ENCODE measurements at places on chromosomes 3 and 15.

DNA sequence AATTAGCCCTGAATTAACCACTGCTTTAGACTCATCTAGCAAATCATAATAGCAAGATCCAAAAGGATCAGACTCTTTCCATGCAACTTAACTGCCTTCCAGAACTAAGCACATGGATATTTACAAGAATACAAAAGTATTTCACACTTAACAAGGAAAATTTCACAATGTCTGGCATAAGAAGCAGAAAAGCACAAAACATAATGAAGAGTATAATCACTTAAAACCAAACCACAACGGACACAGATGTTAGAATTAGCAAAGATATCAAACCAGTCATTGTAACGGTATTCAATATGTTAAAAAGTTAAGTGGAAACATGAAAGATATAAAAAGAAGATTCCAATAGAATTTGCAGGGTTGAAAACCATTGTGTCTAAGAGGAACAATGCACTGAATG is 51.5 kb upstream of the COL6A6 start:
- H3K4me3 ChIP-seq = no peak overlapping the region
- H3K27ac ChIP-seq = no peak overlapping the region
- DNase-seq = no peak
- no peaks in the 10 kb centered on the region for H3K36me3 ChIP-seq
- H3K4me1 ChIP-seq = no peaks in the 10 kb centered on the region

DNA sequence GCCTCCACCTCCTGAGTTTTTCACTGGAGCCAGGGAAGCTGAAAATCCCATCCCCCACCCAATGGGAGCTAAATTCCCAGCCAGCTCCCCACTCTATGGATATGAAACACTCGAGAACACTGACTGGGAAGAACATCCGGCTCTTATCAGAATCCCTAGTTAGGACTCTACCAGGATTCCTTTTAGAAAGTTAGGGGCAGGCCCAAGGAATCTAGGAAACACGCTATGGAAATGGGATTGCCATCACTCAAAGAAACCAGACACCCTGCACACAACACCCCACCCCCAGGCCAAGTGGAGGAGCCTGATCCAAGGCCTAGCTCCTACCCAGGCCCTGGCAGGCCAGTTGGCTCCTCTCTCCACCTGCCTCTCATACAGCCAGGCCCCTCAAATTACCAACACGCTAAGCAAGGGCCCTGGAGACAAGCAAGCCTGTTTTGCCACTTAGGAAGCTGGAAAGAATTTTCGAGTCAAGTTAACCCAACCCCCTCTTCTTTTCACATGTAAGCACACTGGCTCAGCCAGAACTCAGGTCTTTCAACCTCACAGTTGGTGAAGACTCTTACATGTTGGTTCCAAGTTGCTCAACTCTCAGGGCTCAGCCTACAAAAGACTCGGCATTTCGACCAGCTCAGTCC is 75.5 kb downstream of the RBPMS2 start:
- H3K4me3 ChIP-seq = peak overlapping the region; percentile 23
- DNase-seq = no peak
- no peaks in the 10 kb centered on the region for H3K27me3 ChIP-seq
- H3K4me1 ChIP-seq = peaks cover 69% of the 10 kb centered on the region
- peaks cover 20% of the 10 kb centered on the region for H3K36me3 ChIP-seq

DNA sequence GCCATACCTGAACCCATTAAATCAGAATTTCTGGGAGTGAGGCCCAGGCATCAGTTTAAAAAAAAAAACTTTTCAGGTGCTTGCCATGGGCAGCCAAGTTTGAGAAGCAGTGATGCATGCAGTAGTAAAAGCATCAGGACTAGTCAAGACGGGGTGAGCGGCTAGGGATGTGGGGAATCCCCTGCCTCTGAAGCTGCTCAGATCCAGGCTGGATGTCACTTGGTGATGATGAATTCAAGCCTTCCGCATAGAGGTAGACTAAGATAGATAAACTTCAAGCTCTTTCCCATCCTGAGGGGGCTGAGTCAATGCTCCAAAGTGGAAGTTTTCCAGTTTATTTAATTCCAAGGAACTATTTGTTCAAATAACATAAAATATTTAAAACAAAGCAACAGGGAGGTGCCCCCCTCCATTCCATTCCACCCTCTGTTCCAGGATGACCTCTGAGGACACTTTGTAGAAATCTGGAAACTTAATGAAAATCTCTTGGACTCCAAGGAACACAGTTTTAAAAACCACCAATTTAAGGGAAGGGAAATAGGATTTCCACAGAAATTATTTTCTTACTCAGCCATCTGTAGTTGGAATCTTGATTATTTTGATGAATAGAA is 100.4 kb upstream of the NR2E3 start:
- H3K27me3 ChIP-seq = peaks cover 11% of the 10 kb centered on the region
- no peak overlapping the region for H3K4me3 ChIP-seq
- no peaks in the 10 kb centered on the region for H3K36me3 ChIP-seq
- H3K4me1 ChIP-seq = no peaks in the 10 kb centered on the region

DNA sequence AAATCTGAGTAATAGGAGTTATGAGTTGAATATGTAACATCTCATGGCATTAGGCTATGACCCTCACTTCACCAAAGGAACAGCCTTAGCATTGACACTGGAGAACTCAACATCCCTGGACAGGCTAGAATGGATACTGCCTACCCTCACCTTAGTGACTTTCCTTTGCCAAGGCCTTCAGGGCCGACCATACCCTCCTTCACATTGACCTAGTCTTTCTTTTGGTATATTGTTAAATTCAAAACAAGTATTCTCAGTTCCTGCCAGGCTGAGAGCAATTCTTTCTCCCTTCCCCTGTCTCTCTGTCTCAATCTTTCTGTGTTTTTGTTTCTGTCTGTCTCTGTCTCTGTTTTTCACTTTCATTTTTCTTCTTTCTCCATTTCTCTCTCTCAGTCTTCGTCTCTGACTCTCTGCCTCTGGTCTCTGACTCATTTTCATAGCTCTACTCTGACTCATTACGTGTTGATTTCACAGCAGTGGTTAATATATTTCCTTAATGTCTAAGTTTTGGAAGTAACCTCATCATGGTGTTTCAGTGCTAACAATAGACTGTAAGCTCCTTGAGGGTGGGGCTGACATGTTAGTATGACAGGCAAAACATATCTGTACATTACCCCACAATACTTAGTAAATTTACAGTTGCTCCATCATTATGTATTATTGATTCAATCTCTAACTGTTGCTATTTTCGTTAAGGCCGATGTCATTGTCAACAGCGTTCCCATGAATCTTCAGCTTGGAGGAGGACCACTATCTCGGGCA is 32.5 kb downstream of the PARP15 start:
- H3K36me3 ChIP-seq = peaks cover 37% of the 10 kb centered on the region
- peaks cover 20% of the 10 kb centered on the region for H3K4me1 ChIP-seq
- no peaks in the 10 kb centered on the region for H3K27me3 ChIP-seq
- peak; percentile 31 for DNase-seq
